ENCODE measurements at places on chromosomes 12 and 14. TPM values are rescaled to one million over a fixed set of nuclear protein-coding genes. Genes with fewer than 3 reads are reported as not detected.

SERPINA12 gene
- not detected for total RNA-seq

AQP2 gene
- not detected for total RNA-seq

C1RL gene
- 25.0 TPM for total RNA-seq

RNF10 gene
- total RNA-seq = 192 TPM

PRPH gene
- total RNA-seq = not detected

MEG3 gene
- 227 TPM for total RNA-seq

BDKRB1 gene
- not detected for total RNA-seq

PRKD1 gene
- total RNA-seq = 10.3 TPM

CLEC1A gene
- total RNA-seq = 22.5 TPM

PPP1R36 gene
- 0.51 TPM for total RNA-seq
